ENCODE measurements at places on chromosomes 3 and 15. TPM values are rescaled to one million over a fixed set of nuclear protein-coding genes. Genes with fewer than 3 reads are reported as not detected.

Gene DUOX1
- 2.6 TPM for polyA plus RNA-seq

DNA sequence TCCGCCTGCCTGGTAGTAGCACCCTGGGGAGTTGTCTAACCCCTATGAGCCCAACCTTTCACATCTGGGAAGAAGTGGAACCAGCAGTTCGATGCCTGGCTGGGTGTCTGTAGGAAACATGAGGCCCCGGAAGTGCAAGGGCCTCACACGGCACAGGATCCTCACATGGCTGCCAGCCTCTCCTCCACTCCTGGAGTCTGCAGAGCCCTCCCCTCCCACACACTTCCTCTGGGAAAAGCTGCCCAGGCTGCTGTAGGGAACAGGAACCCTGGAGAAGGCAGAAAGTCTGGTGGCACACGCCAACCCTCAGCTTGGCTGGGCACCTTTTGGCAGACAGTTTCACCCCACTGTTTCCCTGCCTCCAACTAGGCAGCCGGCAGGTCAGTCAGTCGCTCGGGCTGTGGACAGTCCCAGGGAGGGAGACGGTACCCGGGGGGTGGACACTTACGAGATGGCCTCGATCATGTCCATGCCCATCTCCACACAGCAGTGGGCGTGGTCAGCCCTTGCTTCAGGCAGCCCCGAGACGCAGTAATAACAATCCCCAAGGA is 118.4 kb downstream of the ADCY5 start:
- no peak for DNase-seq
- peaks cover 3% of the 10 kb centered on the region for H3K4me1 ChIP-seq
- H3K4me3 ChIP-seq = no peak overlapping the region
- H3K27ac ChIP-seq = peak overlapping the region; percentile 38
- H3K36me3 ChIP-seq = peaks cover 5% of the 10 kb centered on the region

- H3K27ac ChIP-seq = no peak overlapping the region
- no peaks in the 10 kb centered on the region for H3K4me1 ChIP-seq
- no peaks in the 10 kb centered on the region for H3K27me3 ChIP-seq
- H3K36me3 ChIP-seq = peaks cover 36% of the 10 kb centered on the region
- no peak overlapping the region for H3K4me3 ChIP-seq
Observed at GRCh38 chr3:53109891-53110771, 20.1 kb downstream of the RFT1 start.

DNA sequence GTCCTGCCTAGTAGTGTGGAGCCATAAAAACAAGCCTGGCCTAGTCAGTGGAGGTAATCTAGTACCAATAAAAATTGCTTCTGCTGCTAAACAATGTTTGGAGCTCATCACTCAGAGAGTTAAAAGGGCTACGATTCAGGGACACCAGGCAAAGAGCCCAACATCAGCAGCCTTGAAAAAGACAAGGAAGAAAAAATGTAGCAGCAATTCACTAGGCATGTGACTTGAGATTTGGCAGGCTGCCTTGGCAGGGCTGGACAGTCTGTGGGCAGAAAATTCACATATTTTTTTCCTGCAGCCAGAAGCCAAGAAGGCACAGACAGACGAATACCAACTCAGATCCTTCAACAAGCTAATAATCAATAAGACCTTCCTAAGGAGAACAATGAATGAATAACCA is 47.2 kb downstream of the IGSF11 start:
- no peaks in the 10 kb centered on the region for H3K4me1 ChIP-seq
- H3K36me3 ChIP-seq = no peaks in the 10 kb centered on the region
- H3K27me3 ChIP-seq = no peaks in the 10 kb centered on the region
- no peak overlapping the region for H3K27ac ChIP-seq
- H3K4me3 ChIP-seq = no peak overlapping the region

DNA sequence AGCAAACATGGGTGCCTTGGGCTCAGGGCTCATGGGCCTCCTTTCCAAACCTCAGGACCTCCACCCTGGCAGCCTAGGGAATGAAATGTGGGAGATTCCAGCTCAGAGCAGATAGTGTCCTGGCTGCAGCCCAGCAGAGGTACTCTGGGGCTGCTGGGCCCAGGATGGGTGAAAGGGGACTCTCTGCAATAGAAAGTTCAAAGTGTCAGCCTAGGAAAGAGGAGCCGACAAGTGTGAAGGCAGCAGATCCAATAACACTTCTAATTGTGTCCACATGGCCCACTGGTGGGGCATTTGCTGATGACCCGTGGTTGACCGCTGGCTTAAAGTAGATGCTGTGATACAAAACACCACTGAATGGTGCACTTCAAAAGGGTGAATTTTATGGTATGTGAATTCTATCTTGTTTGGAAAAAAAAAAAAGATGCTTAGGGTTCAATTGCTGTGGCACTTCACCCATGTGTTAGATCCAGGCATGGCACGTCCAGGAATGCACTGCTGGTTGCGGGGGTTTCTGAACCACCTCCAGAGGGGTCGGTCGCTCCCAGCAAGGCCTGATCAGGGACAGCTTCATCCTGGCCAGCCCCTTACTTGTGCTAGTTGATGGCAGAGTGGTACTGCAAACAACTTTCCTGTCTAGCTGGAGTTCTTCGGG is 20.9 kb downstream of the AMOTL2 start:
- no peak for DNase-seq
- peak overlapping the region; percentile 54 for H3K27ac ChIP-seq
- peaks cover 40% of the 10 kb centered on the region for H3K36me3 ChIP-seq
- peaks cover 71% of the 10 kb centered on the region for H3K4me1 ChIP-seq
- H3K27me3 ChIP-seq = no peaks in the 10 kb centered on the region

DNA sequence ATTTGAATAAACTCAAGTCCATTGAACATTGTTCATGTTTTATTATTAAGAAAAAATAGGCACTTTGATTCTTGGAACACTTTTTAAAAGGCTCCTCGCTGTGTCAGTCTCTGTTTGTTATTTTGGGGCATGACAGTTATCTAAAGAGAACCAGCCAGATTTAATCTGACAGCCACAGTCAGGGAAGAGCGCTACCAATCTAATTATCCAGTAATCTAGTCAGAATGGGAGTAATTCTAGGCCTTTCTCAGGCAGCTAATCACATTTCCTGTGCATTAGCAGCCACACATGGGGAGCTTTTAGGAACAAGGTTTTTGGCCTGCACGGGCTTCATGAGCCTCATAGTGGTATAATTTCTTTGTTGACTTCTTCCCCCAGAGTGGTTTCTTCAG is 362.2 kb downstream of the RBMS3 start:
- H3K4me3 ChIP-seq = no peak overlapping the region
- peak; percentile 11 for DNase-seq
- H3K4me1 ChIP-seq = no peaks in the 10 kb centered on the region

Gene ECE2
- 1.4 TPM for polyA plus RNA-seq

GRCh38 chr3:110016235-110016815 is 679.0 kb upstream of the DPPA4 start:
- H3K27me3 ChIP-seq = no peaks in the 10 kb centered on the region
- H3K4me3 ChIP-seq = no peak overlapping the region
- H3K27ac ChIP-seq = no peak overlapping the region
- H3K36me3 ChIP-seq = no peaks in the 10 kb centered on the region

DNA sequence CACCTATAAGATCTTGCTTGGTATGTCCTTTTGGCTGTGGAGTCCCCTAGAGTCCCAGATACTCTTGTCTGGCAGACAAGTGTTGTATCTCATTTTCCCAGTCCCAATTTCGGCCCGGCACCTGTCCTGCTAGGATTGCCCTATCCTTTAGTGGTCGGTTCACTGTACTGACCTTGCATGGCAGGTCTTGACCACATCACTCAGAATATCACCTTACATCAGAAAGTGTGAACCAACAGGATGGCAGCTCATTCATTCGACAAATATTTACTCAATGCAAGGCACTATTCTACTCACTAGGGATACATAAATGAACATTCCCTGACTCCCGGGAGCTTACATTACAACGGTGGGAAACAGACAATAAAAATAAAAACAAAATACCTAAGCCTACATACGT is 5.7 kb upstream of the CCDC80 start:
- H3K36me3 ChIP-seq = no peaks in the 10 kb centered on the region
- H3K27ac ChIP-seq = no peak overlapping the region
- H3K4me3 ChIP-seq = no peak overlapping the region

DNA sequence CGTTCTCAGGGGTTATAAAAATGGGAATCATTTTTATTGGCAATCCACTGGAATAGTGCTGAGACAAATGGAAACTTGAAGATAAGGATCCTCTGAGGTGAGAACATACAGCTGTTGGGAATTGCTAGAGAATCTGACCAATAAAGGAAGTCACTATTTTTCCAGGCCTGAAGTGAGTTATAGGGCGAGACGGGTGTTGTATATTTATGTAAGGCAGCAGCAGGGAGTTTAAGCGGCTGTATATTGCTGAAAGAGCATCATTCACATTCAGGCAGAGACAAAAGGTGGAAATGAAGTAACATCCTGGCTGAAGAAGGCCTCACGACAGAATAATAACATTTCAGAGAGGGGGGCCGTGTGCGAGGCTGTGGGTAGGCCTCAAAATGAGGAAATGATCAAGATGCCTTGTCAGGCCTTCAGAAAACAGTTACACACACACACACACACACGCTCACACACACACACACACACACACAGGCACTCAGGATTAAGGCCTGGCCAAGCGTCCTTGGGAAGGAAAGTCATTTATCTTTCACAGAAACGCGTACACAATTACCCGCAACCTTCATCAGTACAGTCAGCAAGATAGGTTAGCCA is 964.9 kb upstream of the NR2F2 start:
- H3K4me1 ChIP-seq = no peaks in the 10 kb centered on the region
- no peaks in the 10 kb centered on the region for H3K27me3 ChIP-seq
- no peaks in the 10 kb centered on the region for H3K36me3 ChIP-seq
- DNase-seq = peak; percentile 37
- no peak overlapping the region for H3K4me3 ChIP-seq
